Inflammatory macrophage treated with lipopolysaccharide for 4 hours (primary cell): ENCODE measurements at places on chromosomes 4 and X.

DNA sequence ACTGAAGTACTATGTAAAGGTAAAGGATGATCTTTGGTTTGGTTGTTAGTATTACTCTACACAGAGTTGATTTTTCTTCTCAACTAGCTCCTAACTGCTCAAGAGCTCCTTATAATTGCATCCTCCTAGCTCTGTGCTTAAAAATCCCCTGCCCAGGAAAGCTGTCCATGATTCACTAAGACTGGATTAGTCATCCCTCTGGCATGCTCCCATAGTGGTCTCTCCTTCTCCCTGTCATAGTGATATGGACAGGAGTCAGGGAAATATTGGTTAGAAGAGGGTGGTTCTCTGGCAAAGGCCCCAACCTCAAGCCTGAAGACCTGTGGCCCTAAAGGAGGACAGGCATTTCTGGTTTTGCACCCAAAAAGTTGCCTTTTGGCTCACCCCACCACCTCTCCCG lies 242.3 kb upstream of the KCNIP4 start:
- no peak for DNase-seq

- DNase-seq, result no peak
Measured at GRCh38 chrX:40755291-40756249, 20.2 kb upstream of the MED14 start.

DNA sequence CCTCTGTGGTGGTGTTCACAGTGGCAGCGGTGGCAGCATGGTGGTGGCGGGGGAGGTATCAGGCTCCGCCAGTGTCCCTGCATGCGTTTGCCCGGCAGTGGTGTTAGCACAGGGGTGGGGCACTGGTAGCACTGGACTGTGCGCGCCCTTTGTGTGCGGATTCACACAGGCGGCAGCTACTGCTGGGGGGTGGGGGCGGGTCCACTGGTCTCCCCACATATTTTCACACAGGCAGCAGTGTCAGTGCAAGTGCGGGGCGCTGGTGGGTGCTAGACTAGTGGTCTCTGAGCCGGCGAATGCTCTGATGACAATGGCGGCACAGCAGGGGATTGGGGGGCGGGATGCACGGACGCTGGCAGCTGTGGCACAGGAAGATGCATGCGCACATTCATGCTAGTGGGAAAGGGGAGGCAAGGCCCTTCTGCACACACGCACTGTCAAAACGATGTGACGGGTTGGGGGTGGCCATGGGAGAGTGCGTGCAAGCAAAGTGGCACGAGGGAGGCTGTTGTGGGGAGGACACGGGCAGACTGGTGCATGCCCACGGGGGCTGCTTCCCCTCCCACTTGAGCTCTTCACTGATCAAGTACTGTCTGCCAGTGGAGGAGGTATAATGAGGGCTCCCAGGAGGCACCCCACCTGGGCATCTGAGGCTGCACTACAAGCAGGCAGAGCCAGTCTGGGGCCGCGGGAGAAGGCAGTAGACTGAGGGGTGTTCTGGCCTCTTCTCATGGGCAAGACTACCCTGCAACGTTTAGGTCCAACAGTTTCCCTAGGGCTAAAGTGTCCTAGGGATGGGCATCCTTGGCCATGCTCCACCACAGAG lies 53.0 kb downstream of the POF1B start:
- no peak for DNase-seq

GRCh38 chr4:20832826-20833225 lies 132.6 kb downstream of the PACRGL start:
- no peak for DNase-seq

DNA sequence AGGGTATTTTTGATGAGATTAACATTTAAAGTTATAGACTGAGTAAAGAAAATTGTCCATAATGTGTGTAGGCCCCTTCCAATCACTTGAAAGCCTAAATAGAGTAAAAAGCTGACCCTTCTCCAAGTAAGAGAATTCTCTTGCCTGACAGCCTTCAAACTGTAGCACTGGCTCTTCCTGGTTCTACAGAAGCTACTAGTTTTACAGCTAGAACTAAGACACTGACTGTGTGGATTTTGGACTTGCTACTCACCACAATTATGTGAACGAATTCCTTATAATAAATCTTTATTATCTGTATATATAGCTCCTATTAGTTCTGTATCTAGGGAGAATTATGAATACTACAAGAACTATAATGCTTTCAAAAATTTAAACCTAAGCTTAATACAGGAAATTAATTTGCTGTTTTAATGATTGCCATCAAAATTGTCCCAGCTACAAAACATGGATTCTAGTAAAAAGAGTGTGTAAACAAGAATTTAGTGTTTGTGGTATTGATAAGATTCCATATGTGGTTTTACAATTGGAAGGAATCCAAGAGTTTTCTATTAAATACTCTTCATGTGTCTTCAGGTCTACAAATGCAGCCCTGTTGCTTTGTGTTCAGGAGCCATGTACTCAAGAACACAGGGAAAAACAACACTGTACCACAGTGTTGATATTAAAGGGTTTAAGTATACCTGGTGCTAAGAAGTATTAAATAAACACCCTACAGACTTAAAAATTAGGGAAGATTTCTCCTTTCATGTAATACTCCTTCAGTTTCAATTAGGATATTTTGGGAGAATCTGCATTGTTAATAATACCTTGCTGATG lies 366.5 kb downstream of the CXXC4 start:
- DNase-seq, result no peak

DNA sequence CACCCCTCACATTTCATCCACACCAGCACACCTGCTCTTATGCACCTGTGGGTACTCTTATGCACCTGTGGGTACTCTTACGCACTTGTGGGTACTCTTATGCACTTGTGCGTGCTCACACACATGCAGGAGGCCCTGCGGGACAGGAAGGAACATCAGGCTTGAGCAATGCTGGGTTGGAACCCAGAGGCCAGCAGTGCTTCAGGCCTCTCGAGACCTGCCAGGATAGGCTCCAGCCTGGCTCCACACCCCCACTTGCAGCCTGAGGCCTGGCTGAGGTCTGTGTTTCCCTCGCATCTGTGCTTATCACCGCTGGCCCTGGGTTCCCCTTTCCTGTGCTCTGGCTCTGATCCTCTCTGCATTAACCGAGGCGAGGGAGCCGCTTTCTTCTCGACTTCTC lies 34.7 kb downstream of the SORCS2 start:
- DNase-seq, result no peak

GRCh38 chrX:68686097-68686977 lies 38.9 kb downstream of the STARD8 start:
- peak; percentile 74 for DNase-seq

DNA sequence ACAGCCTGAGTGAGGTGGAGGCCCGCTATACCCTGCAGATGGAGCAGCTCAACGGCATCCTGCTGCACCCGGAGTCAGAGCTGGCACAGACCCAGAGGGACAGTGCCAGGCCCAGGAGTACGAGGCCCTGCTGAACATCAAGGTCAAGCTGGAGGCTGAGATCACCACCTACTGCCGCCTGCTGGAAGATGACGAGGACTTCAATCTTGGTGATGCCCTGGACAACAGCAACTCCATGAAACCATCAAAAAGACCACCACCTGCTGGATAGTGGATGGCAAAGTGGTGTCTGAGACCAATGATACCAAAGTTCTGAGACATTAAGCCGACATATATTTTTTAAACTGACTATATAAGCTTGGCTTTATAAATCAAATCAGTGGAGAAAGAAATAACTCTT lies 73.3 kb upstream of the HHIP start:
- DNase-seq, result no peak

GRCh38 chrX:151151665-151152267 lies 24.6 kb upstream of the GPR50 start:
- DNase-seq, result peak; percentile 49

DNA sequence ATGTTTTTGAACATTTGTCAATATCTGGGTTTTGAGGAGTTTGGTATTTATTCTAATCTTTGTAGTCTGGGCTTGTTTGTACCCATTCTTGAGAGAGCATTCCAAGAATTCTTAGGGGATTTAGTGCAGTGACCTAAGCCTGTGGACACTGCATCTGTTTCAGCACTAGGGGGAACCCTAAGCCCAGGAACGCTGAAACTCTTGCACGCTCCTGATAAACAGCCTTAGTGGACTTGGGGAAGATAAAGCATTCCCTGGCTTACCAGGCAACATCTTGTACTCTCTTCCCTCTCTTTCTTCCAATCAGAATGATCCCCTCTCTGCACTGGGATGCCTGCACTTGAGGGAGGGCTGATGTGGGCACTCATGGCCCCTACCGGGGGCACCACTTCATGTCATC lies 654.9 kb upstream of the HTR2C start:
- DNase-seq, result peak; percentile 40

GRCh38 chrX:48890296-48890925 lies 7.2 kb downstream of the TIMM17B start:
- DNase-seq, result no peak

DNA sequence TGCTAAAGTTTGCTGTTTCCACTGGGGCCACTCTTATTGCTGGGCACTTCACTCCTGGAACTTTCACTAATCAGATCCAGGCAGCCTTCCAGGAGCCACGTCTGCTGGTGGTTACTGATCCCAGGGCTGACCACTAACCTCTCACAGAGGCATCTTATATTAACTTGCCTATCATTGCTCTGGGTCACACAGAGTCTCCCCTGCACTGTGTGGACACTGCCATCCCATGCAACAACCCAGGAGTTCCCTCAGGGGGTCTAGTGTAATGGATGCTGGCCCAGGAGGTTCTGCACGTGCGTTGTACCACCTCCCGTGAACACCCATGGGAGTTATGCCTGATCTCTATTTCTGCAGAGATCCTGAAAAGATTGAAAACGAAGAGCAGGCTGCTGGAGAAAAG lies 41.8 kb upstream of the IQSEC2 start:
- no peak for DNase-seq

GRCh38 chr4:170698334-170698733 lies 608.6 kb upstream of the AADAT start:
- DNase-seq, result no peak

GRCh38 chr4:97845758-97846157 lies 297.5 kb downstream of the STPG2 start:
- DNase-seq, result no peak

DNA sequence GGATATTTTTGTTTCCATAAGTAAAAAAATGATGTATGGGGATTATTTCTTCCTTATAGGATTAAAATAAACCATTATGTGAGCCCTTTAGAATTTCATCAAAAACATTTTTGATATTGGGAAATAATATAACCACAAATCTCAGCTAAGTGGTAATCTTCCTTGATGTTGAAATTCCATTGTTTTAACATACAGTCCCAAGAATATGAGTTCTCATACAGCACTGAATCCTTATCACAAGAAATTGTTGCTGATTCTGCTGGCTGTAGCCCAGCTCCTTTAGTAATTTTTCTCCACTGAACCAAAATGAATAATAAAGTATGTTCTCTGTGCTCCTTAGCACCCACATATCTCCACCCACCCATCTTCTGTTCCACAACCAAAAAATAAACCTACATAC lies 41.9 kb upstream of the FAM47B start:
- DNase-seq, result no peak

DNA sequence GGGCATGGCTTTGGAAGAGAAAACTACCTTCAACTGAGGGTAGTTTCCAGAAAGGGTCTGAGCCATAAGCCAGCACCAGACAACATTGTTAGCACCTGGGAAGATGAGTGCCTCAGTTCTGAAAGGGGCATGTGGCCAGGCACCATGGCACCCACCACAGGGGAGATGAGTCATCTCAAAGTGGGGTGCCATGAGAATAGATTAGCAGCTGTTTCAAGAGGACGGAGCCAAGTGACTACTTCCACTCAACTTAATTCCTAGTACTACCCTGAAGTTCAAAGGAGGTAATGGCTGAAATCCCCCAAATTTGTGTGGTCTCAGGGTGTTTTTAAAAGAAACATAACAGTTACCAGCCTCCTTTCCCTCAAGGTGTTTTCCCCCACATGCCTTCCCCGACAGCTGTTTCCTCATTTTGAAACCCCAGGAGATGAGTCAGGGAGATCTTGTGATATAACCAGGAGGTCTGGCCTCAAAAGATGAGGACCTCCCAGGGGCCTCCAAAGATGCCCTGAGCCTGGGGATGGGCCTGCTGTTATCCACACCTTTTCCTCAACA lies 27.8 kb upstream of the FTHL17 start:
- peak; percentile 2 for DNase-seq

- no peak for DNase-seq
Measured at GRCh38 chr4:173417833-173418232, 18.9 kb upstream of the SCRG1 start.

DNA sequence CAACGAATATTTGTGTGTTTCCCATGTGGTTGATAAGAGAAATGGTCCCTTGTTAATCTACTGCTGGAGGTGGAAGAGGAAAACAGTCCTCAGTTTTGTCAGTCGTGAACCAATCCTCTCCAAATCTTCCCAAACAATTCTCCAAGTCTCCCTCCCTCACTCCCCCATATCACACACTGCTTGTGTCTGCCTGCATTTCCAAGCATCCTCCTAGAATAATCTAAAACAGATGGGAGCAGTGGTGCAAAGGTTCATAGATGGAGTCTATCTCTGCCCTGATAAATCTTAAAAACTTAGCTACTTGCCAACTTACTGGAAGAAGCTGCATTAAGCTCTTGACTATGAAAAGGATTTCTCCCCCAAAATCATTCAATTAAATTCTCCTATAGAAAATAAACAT lies 43.7 kb upstream of the SH3KBP1 start:
- no peak for DNase-seq

DNA sequence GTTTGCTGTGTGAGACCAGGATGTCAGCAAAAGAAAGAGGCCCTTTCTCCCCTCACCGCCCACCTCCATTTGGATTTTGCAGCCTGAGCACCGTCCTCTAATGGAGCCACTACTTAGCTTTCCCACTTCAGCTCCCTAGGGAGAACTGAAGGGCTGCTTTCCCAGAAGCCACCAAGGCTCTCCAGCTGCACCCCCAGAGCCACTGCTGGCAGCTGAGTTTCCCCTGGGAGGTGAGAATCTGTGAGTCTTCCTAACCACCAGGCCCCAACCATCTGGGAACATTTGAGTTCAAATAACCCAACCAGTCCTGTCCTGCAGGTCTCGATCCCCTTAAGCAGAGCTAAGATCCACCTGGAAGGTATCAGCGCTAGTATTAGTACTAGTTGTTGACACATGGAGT lies 173.1 kb upstream of the USP9X start:
- DNase-seq, result no peak
